Pancreas (tissue), 10 donors: ENCODE measurements at places on chromosomes 1 and 21. TPM values are rescaled to one million over a fixed set of nuclear protein-coding genes. Genes with fewer than 3 reads are reported as not detected.

The HFM1 gene
- 0.97 TPM for total RNA-seq

The AADACL3 gene
- total RNA-seq = not detected

The RIPK4 gene
- 18.2 TPM for total RNA-seq

The LIN9 gene
- total RNA-seq = 0.57 TPM

The MROH9 gene
- not detected for total RNA-seq
